HTR-8/SVneo (cell line): ENCODE measurements at places on chromosomes 4 and X.

DNA sequence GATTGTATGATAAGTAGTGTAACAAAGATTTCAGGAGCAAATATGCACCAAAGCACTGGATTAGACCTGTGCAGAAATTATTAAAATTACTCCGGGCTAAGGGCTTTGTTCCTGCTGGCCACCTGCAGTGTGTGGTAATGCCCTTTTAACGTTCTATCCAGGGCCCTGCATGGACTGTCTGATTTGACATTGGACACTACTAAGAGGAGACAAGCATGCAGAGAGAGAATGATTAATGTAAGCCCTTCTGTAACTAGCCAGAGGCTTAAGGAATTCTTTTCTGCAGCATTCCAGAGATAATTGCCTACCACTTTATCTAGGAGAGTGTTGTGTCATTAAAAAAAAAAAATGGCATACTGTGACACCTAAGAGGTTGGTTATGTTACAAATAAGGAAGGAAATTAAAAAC lies 117.0 kb downstream of the PCDH7 start:
- peak; percentile 48 for DNase-seq

DNA sequence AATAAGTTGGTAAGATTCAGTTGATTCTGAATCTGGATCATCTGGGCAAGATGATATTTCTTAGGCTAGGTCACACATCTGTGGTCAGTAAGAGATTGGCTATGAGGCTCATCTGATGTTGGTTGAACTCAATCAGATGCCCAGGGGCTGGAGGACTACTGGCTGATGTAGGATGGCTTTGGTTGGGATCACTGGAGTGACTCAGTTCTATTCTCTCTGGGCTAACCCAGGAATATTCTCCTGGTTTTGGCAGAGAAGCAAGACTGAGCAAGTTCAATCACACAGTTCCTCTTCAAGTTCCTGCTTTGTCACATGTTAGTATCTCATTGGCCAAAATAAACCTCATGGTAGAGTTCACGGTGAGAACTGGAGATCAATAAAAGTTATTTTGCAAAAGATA lies 902.3 kb upstream of the SLIT2 start:
- no peak for DNase-seq

GRCh38 chr4:173532725-173533511 lies 2.9 kb upstream of the HAND2 start:
- no peak for DNase-seq

- no peak for DNase-seq
Observed at GRCh38 chrX:144901521-144901920, 345.8 kb upstream of the SPANXN1 start.

DNA sequence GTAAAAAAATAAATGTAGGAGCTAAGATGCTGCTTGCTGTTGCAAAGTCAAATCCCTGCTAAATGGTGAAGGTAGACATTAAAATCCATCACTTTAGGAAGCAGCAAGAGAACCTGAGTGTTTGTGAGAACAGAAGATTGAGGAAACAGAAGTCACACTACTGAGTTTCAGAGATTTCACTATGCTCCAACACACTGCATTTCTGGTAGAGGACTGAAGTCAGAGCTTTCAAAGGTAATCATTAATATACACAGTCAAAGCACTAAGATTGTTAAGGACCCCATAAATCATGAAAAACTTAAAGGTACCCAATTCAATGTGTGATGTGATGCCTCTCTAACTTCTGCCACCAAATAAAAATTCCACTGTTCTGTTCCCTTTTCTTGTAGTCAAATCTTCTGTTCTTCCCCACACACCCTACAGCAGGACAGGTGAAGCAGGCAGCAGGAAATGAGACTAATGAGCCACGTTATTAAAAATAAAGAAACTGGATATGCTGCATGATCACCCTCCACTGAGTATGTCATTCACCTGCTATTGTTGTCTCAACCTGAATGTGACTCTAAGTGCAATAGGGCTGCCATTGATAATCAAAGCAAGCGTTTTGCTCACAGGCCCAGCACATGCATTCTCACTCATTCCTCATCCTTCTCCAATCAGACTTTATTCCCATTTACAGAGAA lies 28.9 kb upstream of the APELA start:
- DNase-seq = no peak

GRCh38 chr4:4436244-4436823 lies 49.4 kb downstream of the NSG1 start:
- DNase-seq = no peak

- no peak for DNase-seq
Observed at GRCh38 chr4:66187175-66187720, 517.0 kb upstream of the EPHA5 start.

- DNase-seq = no peak
Observed at GRCh38 chr4:24910499-24910898, 2.3 kb downstream of the CCDC149 start.

DNA sequence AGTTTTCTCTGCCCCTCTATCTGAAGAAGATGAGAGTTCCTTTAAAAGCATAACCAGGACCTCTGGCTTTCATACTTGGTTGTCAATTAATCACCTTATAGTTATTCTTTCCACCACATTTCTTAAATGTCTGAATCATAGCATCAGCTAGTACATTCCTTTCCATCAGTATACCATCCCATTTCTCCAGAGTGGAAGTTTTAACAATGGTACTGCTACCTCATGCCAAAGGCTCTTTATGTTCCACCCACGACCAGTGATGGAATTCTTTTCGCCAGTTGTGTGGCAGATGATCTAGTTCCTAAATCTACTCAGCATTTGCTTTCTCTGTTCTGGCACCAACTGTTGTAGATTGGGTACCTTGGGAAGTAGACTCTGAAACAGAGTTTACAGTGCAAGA lies 379.8 kb downstream of the ZNF674 start:
- DNase-seq = peak; percentile 5

GRCh38 chr4:110449947-110450346 lies 26.0 kb upstream of the ENPEP start:
- DNase-seq = no peak

GRCh38 chr4:20046179-20046578 lies 205.5 kb upstream of the SLIT2 start:
- no peak for DNase-seq

GRCh38 chr4:41148292-41148691 lies 66.0 kb downstream of the APBB2 start:
- no peak for DNase-seq

GRCh38 chrX:42127563-42127962 lies 204.2 kb upstream of the CASK start:
- DNase-seq = no peak

- no peak for DNase-seq
Observed at GRCh38 chr4:143148521-143148920, 36.2 kb upstream of the USP38 start.

- no peak for DNase-seq
Observed at GRCh38 chr4:16641971-16642370, 256.5 kb downstream of the LDB2 start.

DNA sequence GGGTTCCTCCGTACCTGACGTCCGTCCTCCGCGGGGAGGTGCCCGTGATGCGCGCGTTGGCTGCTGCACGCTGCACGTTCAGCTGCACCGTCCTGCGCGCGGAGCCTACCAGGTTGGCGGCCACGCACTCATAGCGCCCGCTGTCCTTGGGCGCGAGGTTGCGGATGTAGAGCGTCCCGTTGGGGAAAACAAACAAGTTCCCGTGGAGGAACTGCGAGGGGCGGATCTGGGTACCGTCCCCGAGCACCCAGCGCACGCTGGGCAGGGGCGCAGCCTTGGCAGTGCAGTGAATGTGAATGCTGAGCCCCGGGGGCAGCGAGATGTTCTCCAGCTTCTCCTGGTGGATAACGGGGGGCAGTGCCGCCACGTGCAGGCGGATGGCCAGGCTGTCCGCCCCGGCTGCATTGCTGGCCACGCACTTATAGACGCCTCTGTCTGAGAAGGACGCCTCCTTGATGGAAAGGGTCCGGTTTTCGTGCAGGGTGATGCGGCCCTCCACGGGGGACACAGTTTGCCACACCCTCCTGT lies 29.2 kb downstream of the MXRA5 start:
- DNase-seq = no peak

DNA sequence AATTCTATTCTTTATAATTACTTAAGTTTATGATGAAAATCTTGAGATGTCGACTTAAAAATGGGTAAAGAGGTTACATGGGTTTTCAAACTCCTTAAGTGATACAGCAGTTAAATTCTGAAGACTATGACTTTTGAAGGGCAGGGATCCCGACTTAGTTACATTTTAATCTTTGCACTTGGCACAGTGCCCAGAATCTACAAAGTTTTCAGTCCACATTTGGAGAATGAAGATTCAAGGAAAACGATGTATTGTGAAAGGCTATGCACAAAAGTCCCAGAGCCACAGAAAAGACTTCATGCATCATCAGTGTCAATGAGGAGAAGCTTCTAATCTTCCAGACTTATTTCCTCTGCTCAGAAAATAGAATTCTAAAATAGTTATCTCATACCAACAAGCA lies 36.3 kb upstream of the GRPR start:
- DNase-seq = no peak

DNA sequence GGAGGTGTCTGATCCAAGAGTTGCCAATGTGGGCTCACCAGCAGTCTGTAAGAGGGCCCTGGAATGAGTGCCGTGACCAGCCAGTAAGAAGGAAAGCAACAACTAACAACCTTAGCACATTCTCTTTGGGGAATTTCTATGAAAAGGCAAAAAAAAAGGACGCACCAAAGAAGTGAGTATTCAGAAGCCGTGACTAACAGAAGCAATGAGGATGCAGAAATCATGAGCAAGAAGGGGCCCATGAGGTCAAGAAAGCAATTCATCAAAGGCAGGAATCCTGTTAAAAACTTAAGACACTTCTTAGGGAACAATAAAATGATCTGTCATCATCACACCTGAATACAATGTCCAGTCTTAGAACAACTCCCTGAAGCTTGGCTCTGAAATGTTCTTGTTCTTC lies 260.5 kb downstream of the RAPGEF2 start:
- no peak for DNase-seq

GRCh38 chr4:47705326-47705981 lies 132.4 kb downstream of the CORIN start:
- peak; percentile 10 for DNase-seq

- no peak for DNase-seq
Observed at GRCh38 chrX:12153741-12154140, 15.5 kb downstream of the FRMPD4 start.

DNA sequence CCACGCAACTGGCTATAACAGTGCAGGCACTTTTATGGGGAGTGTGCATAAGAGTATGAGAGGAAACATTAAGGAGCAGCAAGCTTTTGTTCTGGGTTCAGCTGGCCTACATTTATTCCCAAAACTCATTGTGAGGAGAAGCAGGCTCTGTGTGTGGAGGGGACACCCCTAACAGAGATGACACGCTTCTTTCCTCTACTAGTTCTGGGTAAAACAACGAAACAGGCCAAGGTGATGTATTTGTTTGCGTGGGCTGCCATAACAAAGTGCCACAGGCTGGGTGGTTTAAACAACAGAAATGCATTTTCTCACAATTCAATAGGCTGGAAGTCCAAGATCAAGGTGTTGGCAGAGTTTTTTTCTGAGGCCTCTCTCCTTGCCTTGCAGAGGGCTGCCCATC lies 488.6 kb downstream of the MID1IP1 start:
- no peak for DNase-seq

DNA sequence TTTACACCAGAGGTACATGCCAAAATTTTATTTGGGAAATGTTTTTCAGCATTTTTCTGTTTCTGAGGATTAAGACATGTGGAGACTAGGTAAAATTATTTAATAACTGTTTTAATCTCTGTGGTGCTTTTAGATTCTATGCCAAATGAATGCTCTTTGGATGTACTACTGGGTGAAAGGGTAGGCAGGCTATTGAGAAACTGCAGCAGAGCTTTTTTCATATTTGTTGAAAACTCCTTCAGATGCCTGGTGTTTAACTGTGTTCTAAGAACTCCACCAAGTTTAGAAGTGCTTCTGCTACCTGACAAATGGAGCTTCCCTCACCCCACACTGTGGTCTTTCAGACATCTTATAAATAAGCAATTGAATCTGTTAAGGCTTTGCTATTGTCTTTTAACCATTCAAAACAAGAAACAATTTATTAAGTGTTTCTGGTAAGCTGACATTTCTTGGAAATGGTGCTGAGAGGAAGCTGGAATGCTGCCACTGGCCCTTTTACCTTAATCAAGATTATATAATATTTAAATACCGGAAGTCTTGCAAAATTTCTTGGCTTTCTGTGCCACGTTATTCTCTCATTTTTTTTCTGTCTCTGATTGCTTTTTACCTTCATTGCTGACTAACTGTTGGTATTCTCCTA lies 51.2 kb upstream of the CYSLTR1 start:
- DNase-seq = no peak

DNA sequence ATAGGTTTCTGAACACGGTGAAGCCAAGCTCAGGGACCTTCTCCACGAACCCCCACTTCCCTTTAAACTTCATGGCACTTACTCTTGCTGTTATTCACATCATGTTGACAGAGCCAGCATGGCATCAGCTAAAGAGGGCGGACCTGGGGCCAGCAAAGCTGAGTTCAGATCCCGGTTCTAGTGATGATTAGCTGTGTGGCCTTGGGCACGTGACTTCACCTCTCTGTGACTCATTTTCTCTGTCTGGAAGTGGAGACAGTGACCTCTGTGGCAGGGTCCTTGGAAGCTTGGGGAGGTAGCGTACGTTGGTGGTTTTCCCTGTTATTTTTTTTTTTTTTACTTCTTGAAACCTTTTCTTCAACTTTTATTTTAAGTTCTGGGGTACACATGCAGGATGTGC lies 13.4 kb downstream of the EVC start:
- DNase-seq = no peak

DNA sequence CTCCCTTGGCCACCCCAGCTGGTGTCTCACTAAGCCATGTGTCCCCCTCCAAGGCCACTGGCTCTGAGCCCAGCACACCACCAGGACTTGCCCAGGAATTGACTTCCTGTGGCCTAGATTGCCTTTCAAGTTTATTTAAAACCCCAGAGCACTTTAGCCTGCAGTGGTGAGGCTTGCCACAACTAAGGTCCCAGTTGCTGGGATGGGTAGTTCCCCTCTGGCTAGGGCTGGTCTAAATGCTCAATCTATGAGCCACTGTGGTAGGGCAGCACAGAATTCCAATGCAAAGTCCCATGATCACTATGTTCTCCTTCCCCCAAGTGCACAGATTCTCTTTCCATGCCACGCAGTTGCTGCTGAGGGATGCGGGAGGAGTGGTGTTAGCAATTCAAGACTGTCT lies 61.1 kb upstream of the HCCS start:
- DNase-seq = no peak

DNA sequence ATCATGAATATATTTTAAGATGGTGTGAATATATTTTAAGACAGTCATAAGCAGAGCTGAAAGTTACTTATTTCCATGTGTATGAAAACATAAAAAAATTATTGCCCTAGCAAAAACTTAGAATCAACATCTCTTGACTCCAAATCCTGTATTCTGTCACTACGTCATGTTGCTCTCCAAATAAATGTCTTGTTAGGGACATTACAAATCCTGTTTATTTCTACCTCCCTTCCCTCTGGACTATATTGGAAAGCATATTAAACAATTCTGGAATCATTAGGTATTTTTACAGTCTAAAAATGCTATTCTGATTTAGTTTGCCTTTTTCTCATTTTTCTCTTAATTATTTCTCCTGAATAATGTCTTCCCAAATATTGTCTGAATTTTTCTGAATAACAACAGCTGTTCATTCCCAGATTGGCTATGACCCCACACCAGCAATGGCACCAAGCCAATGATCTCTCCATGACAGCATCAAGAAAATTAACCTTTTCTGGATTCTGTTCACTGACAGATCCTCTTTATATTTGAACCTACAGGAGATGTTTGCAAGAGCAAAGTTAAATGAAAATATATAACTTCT lies 523.1 kb downstream of the IQCM start:
- no peak for DNase-seq

GRCh38 chrX:21779095-21779494 lies 21.2 kb upstream of the SMPX start:
- DNase-seq = no peak

GRCh38 chr4:123317211-123317610 lies 79.4 kb upstream of the SPRY1 start:
- DNase-seq = no peak
